MCF 10A (cell line): ENCODE measurements at places on chromosomes 13 and 19. TPM values are rescaled to one million over a fixed set of nuclear protein-coding genes. Genes with fewer than 3 reads are reported as not detected.

CCDC70 gene
- total RNA-seq = not detected in 2 replicates

FCER2 gene
- total RNA-seq = not detected in 2 replicates

KRTDAP gene
- total RNA-seq = not detected in 2 replicates

FGF9 gene
- total RNA-seq = 0.35 TPM in 1 of 2 replicates, not detected in the other

- H3K4me3 ChIP-seq = no peak overlapping the region
- no peak for DNase-seq
- no peaks in the 10 kb centered on the region for H3K4me1 ChIP-seq
- H3K27me3 ChIP-seq = no peaks in the 10 kb centered on the region
- peaks cover 26% of the 10 kb centered on the region for H3K36me3 ChIP-seq
These were observed 12.3 kb downstream of the CBLC start for GRCh38 chr19:44789943-44790483.

GRCh38 chr19:14395710-14396336 is 14.6 kb downstream of the ADGRE5 start:
- no peak overlapping the region for H3K27ac ChIP-seq
- no peak overlapping the region for H3K4me3 ChIP-seq
- H3K4me1 ChIP-seq = peaks cover under 1% of the 10 kb centered on the region
- no peaks in the 10 kb centered on the region for H3K27me3 ChIP-seq
- DNase-seq = no peak
- peaks cover 69% of the 10 kb centered on the region for H3K36me3 ChIP-seq

DNA sequence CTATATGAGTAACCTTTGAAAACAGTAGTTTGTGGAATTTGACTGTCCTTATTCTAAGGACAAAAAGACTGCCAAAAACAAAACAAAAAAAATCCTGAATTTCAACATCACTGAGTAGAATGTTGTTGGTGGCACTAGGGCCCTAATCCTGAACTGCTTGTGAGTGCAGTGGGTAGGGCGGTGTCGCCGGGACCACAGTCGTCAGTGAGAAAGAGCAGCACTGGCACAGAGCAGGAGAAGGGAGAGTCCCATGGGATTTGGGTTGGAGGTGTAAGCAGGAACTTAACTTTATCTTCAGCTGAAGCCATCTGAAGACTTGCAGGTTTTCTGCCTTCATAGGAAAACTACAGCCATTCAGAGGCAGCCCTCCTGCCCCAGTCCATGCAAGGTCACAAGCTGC is 5.6 kb downstream of the PCID2 start:
- DNase-seq = no peak
- H3K36me3 ChIP-seq = peaks cover 27% of the 10 kb centered on the region
- peak overlapping the region; percentile 50 for H3K27ac ChIP-seq

GRCh38 chr13:109131698-109132257 is 502.4 kb downstream of the MYO16 start:
- H3K4me1 ChIP-seq = no peaks in the 10 kb centered on the region
- DNase-seq = no peak
- no peaks in the 10 kb centered on the region for H3K27me3 ChIP-seq

DNA sequence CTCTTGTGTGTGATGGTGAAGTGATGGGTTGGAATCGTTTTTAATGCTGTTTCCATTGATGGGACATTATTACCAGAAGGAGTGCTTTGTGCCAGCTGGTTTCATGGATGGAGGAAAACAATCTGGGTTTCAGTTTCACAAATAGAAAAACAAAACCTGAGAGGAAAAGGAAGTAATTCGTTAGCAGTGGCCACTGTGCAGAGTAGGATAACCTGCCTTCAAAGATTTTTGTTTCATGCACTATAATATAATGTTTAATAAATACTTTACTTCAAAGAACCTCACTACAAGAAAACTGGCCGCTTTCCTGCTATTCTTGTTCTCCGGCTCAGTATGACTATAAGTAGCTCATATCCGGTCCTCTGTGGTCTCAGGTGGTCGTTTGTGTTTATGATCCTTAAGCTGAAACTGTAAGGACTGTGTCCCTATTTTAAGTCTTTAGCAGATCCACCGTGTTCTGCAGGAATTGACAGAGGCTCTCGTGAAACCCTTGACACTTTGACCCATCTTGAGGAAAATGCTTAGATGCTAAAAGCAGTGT is 104.7 kb downstream of the GGACT start:
- H3K36me3 ChIP-seq = no peaks in the 10 kb centered on the region
- no peak overlapping the region for H3K27ac ChIP-seq
- H3K4me1 ChIP-seq = no peaks in the 10 kb centered on the region
- DNase-seq = no peak
- no peaks in the 10 kb centered on the region for H3K27me3 ChIP-seq
- no peak overlapping the region for H3K4me3 ChIP-seq

DNA sequence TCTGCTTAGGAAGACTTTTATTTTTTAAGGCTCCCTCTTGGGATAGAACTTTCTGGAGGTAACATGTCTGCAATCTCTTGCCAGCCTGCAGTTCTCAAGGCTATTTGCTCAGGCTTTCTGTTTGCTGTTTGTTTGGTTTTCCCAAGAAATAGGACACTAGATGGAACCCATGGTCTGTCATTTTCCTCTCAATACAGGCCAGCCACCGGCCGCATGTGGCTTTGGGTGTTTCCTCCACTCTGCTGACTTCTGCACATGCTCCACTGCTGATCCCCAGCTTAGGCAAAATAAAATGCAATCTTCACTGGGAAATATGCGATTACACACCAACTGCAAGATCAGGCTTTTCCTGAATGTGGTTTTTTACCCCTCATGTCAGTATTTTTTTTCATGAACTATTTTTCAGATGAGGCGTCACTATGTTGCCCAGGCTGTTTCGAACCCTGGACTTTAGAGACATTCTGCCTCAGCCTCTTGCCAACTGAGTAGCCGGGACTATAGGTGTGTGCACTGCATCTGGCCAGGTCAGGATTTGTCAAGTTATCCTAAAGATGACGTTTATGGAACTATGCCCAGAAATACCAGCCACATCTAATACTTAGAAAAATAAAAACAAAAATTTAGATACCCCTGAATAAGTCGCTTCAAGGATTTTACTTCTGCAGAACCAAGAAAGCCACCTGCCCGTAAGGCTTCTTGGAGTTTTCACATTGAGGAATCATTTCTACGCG is 94.3 kb upstream of the PABPC3 start:
- peak; percentile 53 for DNase-seq
- no peak overlapping the region for H3K4me3 ChIP-seq
- no peaks in the 10 kb centered on the region for H3K27me3 ChIP-seq
- H3K4me1 ChIP-seq = peaks cover 19% of the 10 kb centered on the region
- H3K36me3 ChIP-seq = no peaks in the 10 kb centered on the region

- no peak overlapping the region for H3K4me3 ChIP-seq
- DNase-seq = peak; percentile 34
- H3K27me3 ChIP-seq = no peaks in the 10 kb centered on the region
- peaks cover 32% of the 10 kb centered on the region for H3K4me1 ChIP-seq
These were observed 802.7 kb downstream of the PCDH9 start for GRCh38 chr13:66427458-66427861.

- peaks cover 11% of the 10 kb centered on the region for H3K36me3 ChIP-seq
- H3K27me3 ChIP-seq = no peaks in the 10 kb centered on the region
- H3K4me3 ChIP-seq = no peak overlapping the region
- no peak overlapping the region for H3K27ac ChIP-seq
- DNase-seq = no peak
These were observed 903.9 kb downstream of the UQCRFS1 start for GRCh38 chr19:28309070-28309469.

GRCh38 chr19:53879140-53880081 is 2.6 kb upstream of the PRKCG start:
- DNase-seq = peak; percentile 78
- no peaks in the 10 kb centered on the region for H3K27me3 ChIP-seq
- H3K36me3 ChIP-seq = peaks cover 34% of the 10 kb centered on the region

- no peak overlapping the region for H3K27ac ChIP-seq
- no peak overlapping the region for H3K4me3 ChIP-seq
These were observed 23.9 kb downstream of the TSHZ3 start for GRCh38 chr19:31325342-31325741.

- H3K27ac ChIP-seq = no peak overlapping the region
- no peak overlapping the region for H3K4me3 ChIP-seq
- peaks cover 25% of the 10 kb centered on the region for H3K36me3 ChIP-seq
- no peaks in the 10 kb centered on the region for H3K27me3 ChIP-seq
- DNase-seq = no peak
These were observed 12.2 kb downstream of the GPR183 start for GRCh38 chr13:99294958-99295357.

GRCh38 chr19:35977446-35978222 is 17.4 kb upstream of the SDHAF1 start:
- H3K4me3 ChIP-seq = no peak overlapping the region
- H3K27me3 ChIP-seq = peaks cover 49% of the 10 kb centered on the region
- no peaks in the 10 kb centered on the region for H3K4me1 ChIP-seq
- no peak for DNase-seq
- H3K36me3 ChIP-seq = no peaks in the 10 kb centered on the region

GRCh38 chr13:28854657-28855056 is 34.5 kb downstream of the MTUS2 start:
- H3K4me1 ChIP-seq = no peaks in the 10 kb centered on the region
- H3K27ac ChIP-seq = no peak overlapping the region
- peak; percentile 28 for DNase-seq
- H3K36me3 ChIP-seq = no peaks in the 10 kb centered on the region

DNA sequence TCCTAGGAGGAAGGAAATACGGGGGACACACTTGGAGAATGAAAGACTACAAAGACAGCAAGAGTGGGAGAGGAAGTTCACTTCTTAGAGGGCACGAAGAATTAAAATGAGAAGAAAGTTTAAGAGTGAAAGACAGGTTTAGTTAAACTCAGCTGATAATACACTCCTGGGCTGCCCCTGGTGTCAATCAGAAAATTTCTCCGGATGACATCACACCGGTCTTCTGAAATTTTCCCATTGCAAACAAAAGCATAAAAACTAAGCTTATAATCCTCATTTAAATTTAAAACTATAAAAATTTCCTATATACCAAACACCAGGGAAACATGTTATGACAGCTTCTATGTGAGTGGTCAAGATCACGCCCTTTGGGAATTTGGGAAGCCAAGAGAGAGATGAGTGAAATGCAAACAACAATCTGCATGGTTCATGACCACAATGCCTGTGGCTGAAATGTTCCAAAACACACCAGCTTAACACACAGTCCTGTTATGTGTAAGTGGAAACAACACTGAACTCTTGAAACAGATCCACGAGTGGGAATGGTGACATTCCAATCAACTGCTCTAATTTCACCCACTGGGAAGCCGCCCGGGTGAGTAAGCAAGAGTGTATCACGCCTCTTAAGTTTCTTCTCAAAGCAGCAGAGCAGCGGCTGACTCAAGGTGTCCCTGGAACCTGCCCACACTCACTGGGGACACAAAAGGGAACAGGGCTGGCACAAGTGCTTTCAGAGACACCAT is 49.0 kb downstream of the BRD4 start:
- H3K27me3 ChIP-seq = no peaks in the 10 kb centered on the region
- peaks cover 59% of the 10 kb centered on the region for H3K4me1 ChIP-seq
- peak overlapping the region; percentile 38 for H3K4me3 ChIP-seq
- peak; percentile 37 for DNase-seq
- peaks cover 6% of the 10 kb centered on the region for H3K36me3 ChIP-seq
